Heart left ventricle (tissue), 16 donors: ENCODE measurements at places on chromosomes 3 and 15. TPM values are rescaled to one million over a fixed set of nuclear protein-coding genes. Genes with fewer than 3 reads are reported as not detected.

The FANCD2 gene
- 0.81 TPM for total RNA-seq

The IVD gene
- 130 TPM for total RNA-seq

The COPS2 gene
- total RNA-seq = 82.8 TPM

DNA sequence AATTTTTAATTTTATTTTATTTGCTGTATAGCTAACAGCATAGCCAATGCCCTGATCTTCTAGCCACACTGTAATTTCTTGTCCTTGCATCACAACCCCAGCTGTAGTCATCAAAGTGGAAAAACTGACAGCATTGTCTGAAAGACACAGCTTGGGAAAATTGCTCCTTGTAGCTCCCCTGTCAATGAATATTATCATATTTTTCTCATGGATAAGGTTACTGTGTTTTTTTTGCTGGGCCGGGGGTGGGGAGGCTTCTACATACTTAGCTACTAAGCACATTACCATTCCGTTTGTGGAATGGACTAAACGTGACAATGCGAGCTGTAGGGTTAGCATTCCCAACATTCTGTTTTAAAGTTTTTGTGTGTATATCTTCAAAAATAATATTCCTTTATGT is 381.3 kb downstream of the TIGIT start:
- DNase-seq = no peak

DNA sequence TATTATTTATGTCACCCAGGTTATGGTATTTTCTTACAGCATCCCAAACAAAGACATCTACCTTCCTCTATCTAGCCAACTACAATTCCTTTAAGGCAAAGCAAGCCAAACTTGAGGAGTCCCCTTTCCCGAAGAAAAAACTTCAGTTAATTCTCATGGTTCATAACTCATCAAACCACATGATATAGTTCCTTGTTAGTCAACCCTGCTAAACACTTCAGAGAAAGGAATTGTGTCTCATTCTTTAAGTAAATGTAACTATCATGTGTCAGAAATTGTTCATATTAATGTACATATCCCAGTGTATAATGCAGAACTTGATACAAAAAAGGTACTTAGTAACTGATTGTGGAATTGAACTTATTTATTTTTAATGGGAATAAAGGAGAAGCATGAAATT is 44.4 kb downstream of the ST3GAL6 start:
- DNase-seq = no peak

GRCh38 chr3:196554205-196554604 is 14.1 kb downstream of the WDR53 start:
- DNase-seq = no peak

GRCh38 chr15:100890051-100890720 is 10.6 kb downstream of the ALDH1A3 start:
- no peak for DNase-seq

- no peak for DNase-seq
These were observed 60.8 kb downstream of the GREM1 start for GRCh38 chr15:32778391-32779176.

DNA sequence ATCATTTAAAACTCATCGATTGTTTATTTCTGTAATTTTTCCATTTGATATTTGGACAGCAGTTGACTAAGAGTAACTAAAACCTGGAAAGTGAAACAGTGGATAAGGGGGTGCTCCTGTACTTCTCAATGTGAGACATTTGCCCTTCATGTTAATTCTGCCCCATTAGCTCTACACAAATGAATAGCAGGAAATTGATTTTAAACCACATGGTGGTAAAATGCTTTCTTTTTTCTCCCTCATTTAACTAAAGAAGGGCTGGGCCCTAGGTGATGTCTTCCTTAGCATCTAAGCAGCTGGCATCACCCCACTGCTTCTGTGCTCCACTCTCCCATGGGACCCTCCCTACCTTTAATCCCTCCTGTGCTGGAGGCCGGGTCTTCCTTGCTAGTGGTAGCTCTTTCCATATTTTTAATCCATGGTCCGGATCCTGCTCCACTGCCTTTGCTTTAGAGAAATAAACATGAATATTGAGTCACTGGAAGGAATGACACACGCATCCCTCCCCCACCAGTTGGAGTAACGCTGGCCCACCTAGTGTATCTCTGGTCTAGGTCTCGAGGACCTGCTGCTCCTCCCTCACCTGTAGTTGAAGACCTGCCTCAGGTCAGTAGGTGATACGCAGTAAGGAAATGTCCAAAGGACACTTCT is 30.2 kb upstream of the LAMP3 start:
- no peak for DNase-seq

DNA sequence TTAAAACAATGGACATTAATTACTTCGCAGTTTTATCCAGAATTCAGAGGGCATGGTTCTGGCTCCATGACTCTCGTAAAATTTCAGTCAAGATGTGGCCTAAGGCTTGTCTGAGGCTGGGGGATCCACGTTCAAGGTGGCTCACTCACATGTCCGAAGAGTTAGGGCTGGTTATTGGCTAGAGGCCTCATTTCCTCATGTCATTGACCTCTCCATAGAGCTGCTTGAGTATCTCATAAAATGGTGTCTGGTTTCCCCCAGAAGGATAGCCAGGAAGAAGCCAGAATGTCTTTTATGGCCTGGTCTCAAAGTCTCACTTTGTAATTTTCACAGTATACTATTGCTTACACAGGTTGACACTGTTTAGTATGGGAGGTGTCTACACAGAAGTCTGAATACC is 67.3 kb upstream of the DCBLD2 start:
- DNase-seq = no peak

DNA sequence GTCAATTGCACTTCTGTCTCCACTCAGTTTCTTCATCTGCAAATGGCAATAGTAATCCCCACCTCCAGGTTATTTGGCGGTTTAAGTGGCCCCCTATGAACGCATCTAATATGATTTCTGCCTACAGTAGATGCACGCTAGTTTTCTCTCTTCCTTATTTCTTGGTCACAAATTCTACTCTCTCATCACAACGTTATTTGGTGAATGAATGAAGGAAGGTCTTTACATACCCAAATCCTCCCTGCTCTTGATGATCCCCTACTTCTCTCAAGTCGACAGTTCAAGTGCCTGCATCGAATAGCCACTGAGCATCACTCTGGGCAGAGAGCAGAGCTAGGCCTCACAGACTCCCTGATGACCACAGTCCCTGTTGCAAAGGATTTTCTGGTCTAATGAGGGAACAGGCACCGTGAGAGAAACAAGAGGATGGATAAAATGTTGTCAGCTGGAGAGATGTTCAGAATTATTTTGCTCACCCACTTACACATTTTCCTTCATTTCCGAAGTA is 181.2 kb upstream of the SMAD3 start:
- DNase-seq = peak; percentile 7

GRCh38 chr3:133375403-133375745 is 24.5 kb upstream of the BFSP2 start:
- no peak for DNase-seq

DNA sequence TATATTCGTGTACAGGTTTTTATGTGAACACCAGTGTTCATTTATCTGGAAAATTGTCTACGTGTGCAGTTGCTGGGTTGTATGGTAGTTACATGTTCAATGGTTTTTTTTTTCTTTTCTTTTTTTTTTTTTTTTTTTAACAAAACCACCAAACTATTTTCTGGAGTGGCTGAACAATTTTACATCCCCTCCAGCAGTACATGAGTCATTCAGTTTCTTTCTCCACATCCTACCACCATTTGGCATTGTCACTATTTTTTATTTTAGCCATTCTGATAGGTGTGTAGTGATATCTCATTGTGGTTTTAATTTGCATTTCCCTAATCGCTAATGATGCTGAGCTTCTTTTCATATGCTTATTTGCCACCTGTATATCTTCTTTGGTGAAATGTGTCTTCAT is 256.3 kb upstream of the EOMES start:
- DNase-seq = no peak

GRCh38 chr3:185215873-185216606 is 37.8 kb downstream of the EHHADH start:
- no peak for DNase-seq

DNA sequence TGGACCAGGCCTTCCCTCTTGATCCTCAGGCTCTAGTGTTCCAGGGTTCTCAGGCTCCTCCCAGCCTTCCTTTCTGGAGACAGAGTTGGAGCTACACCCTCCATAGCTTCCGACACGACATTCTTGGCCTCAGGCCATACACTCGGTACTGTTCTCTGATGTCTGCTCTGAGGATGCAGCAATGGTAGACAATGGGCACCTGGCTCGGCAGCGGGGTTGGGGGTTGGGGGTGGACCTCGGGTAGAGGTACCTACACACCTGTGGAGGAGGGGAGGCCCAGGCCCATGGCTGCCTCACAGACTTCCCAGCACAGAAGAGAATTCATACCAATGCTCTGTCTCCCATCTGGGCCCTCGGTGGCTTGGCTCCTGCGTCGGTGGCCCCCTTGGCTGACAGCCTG is 21.4 kb downstream of the CCDC13 start:
- no peak for DNase-seq

DNA sequence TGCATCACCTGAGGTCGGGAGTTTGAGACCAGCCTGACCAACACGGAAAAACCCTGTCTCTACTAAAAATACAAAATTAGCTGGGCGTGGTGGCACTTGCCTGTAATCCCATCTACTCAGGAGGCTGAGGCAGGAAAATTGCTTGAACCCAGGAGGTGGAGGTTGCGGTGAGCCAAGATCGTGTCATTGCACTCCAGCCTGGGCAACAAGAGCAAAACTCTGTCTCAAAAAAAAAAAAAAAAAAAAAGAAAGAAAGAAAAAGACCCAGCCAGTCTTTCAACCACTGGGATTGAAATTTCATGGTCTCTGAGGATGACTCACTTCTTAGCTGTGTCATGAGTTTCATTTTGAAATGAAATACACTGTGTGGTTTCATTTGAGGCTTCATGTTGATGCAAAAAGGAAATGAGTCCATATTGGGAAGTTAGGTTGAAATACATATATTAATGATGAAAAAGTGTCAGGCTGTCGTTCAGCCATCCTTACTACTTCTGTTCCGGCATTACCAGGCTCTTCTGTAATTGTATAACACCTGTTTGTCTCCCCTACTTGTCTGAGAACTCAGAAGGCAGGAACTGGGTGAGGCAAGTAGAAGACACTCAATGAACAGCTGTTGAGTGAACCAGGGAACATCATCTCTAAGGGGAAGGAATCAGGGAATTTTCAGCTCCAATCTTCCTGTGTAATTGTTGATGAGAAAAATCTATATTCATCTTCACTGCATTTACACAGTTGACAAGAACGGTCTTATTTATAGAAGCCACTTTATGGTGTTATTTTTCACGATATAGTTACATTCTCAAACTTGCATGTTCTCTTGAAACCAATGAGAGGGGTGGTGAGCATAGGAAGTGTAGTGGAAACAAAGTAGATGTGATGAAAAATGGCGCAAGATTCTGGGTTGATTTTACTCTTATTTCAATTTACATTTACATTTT is 87.4 kb downstream of the NFKBIZ start:
- DNase-seq = no peak
